ENCODE measurements at places on chromosomes 1 and 21. TPM values are rescaled to one million over a fixed set of nuclear protein-coding genes. Genes with fewer than 3 reads are reported as not detected.

The ASCL5 gene
- not detected for total RNA-seq

GRCh38 chr1:235790123-235790522 lies 76.6 kb downstream of the LYST start:
- H3K27ac ChIP-seq = no peak overlapping the region
- no peaks in the 10 kb centered on the region for H3K4me1 ChIP-seq
- H3K36me3 ChIP-seq = peaks cover 2% of the 10 kb centered on the region
- no peak overlapping the region for H3K4me3 ChIP-seq

The C1QTNF12 gene
- total RNA-seq = 0.36 TPM

The OLIG2 gene
- not detected for total RNA-seq

DNA sequence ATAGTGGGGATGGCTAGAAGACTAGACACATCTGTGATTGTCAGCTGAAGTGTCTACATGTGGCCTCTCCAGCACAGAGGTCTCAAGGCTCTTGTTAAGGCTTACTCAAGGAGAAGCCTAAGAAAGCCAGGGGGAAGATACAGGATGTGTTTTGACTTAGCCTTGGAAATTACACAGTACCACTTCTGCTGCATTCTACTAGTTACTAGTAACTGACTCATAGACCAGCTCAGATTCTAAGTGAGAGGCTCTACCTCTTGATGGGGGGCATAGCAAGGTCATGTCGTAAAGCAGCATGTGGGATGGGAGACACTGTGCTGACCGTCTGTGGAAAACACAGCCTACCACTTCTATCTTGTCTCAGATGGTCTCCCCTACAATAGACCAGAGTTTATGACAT lies 99.5 kb downstream of the UBE2U start:
- H3K4me3 ChIP-seq = no peak overlapping the region
- DNase-seq = peak; percentile 20
- H3K4me1 ChIP-seq = no peaks in the 10 kb centered on the region
- no peak overlapping the region for H3K27ac ChIP-seq
- no peaks in the 10 kb centered on the region for H3K27me3 ChIP-seq
- H3K36me3 ChIP-seq = no peaks in the 10 kb centered on the region

DNA sequence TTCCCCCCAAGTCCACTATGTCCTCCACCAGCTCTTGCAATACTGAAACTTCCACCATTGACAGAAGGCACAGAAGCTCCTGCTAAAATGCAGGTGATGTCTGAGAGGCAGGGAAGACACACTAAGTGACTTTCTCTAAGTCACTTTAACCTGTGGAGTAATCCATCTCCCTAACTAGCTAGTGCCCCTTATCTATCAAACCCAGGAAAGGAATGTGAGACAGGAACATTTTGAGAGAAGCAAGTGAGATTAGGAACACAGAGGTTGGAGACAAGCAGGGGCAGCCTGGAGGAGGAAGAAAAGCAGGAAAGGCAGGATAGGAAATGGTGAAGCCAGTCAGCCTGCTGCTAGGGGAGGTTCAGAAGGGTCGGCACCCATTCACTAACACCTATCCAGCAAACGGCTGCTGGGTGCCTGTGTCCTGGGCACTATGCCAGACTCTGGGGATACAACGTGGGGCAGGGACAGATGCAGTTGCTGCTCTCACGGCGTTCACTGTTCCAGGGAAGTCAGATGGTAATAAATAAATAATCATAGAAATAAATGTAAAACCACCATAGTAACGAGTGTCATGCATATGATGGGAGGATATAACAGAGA lies 7.0 kb downstream of the GPA33 start:
- H3K27ac ChIP-seq = no peak overlapping the region
- no peaks in the 10 kb centered on the region for H3K36me3 ChIP-seq
- H3K4me1 ChIP-seq = no peaks in the 10 kb centered on the region
- H3K4me3 ChIP-seq = no peak overlapping the region

DNA sequence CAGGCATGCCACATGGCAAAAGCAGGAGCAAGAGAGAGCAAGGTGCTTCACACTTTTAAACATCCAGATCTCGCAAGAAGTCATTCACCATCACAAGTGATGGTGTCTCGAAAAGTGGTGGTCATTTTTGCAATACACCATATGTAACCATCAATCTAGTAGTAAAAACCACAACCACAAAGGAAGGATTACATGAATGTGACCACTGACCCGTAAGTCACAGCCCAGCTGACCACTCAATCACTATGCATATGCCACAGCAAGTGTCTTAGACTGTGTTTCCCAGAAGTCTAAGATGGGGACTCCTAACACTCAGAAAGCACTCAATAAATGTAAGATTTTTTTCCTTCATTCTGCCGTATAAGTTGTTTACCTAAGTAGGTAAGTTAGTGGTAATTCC lies 76.9 kb downstream of the FH start:
- no peak overlapping the region for H3K27ac ChIP-seq
- H3K36me3 ChIP-seq = no peaks in the 10 kb centered on the region
- no peaks in the 10 kb centered on the region for H3K4me1 ChIP-seq
- no peaks in the 10 kb centered on the region for H3K27me3 ChIP-seq
- H3K4me3 ChIP-seq = no peak overlapping the region
- DNase-seq = no peak

GRCh38 chr21:37551331-37551992 lies 184.9 kb downstream of the DYRK1A start:
- peaks cover 5% of the 10 kb centered on the region for H3K4me1 ChIP-seq
- H3K27me3 ChIP-seq = peaks cover 13% of the 10 kb centered on the region
- no peak overlapping the region for H3K4me3 ChIP-seq
- H3K36me3 ChIP-seq = no peaks in the 10 kb centered on the region
- no peak overlapping the region for H3K27ac ChIP-seq

- no peaks in the 10 kb centered on the region for H3K27me3 ChIP-seq
- H3K4me1 ChIP-seq = no peaks in the 10 kb centered on the region
- H3K4me3 ChIP-seq = no peak overlapping the region
These were observed 299.7 kb upstream of the PRMT6 start for GRCh38 chr1:106756752-106757151.

The TP73 gene
- total RNA-seq = not detected

GRCh38 chr1:224059897-224060427 lies 53.9 kb upstream of the FBXO28 start:
- no peak overlapping the region for H3K27ac ChIP-seq
- no peak for DNase-seq
- H3K4me3 ChIP-seq = no peak overlapping the region
- no peaks in the 10 kb centered on the region for H3K36me3 ChIP-seq

DNA sequence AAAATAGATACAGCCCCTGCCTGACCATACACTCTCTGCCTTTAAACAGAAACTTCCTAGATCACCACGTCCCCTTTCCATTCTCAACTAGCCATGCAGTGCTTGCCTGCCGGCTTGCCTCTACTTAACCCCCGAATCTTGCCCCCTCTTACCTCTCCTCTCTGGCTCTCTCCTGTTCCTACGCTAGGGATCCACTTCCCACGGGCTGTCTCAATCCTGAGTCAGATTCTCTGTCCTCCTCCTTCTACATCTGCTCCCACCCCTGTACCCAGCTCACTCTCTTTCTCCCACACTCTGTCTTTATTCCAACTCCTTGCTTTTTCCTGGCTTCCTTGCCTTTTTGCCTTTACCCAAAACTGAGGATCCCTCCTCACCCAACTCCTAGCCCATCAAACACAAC lies 29.3 kb downstream of the ATF3 start:
- H3K4me3 ChIP-seq = peak overlapping the region; percentile 8
- DNase-seq = peak; percentile 67
- no peaks in the 10 kb centered on the region for H3K36me3 ChIP-seq
- peak overlapping the region; percentile 90 for H3K27ac ChIP-seq

DNA sequence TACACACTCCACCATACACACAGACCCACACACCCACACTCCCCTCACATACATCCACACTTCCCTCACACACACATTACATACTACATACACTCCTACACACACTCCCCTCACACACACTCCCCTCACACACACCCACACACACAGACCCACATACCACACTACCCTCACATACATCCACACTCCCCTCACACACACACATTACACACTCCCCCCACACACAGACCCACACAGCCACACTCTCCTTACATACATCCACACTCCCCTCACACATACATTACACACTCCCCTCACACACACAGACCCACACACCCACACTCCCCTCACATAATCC lies 32.6 kb upstream of the SELENON start:
- no peak overlapping the region for H3K27ac ChIP-seq
- no peaks in the 10 kb centered on the region for H3K27me3 ChIP-seq
- peaks cover 31% of the 10 kb centered on the region for H3K36me3 ChIP-seq
- H3K4me1 ChIP-seq = no peaks in the 10 kb centered on the region
- no peak for DNase-seq
- H3K4me3 ChIP-seq = no peak overlapping the region

Data from IMR-90 (cell line).